ENCODE measurements at places on chromosomes 11 and 22.
A peak's percentile ranks its signal among the peaks of the same experiment; 100 is the strongest.

GRCh38 chr22:23182309-23183060, 2.2 kb downstream of the BCR start:
- peak; percentile 36 for DNase-seq

GRCh38 chr22:43349636-43350035, 6.5 kb upstream of the SCUBE1 start:
- no peak for DNase-seq

GRCh38 chr11:110293389-110293788, 3.0 kb downstream of the RDX start:
- DNase-seq, result no peak

- DNase-seq, result no peak
Measured at GRCh38 chr11:133898770-133899115, 53.4 kb upstream of the SPATA19 start.

- DNase-seq, result no peak
Measured at GRCh38 chr11:44033411-44033850, 14.3 kb upstream of the ACCSL start.

DNA sequence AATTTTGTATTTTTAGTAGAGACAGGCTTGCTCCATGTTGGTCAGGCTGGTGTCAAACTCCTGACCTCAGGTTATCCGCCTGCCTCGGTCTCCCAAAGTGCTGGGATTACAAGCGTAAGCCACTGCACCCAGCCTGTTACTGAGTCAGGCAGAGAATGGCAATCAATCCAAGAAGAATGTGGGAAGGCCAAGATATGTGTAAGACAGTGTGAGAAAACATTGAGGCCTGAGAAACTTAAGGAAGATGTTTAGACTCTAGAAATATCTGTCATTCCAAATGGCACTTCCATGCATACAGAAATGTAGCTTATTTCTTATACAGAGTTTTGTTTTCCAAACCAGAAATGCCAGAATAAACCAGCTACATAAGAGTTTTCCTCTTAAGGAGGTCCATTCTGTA, 248.5 kb downstream of the ETS1 start:
- no peak for DNase-seq

DNA sequence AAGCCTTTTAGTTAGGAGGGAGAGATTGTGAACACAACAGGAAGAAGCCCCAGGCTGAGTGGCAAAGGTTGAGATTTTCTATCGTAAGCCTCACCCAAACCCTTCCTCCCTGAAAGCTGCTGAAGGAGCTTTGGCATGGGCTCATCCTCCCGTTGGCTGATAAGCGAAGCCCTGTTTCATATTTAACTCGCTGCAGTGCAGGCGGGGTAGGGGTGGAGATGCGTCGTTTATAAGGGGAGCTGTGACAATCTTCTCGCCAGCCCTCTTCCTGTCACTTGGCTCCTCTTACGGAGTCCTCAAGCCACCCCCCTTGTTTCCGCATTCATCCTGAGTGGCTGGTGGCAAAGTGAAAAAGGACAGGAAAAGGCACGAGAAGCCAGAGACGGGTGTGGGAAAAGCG, 137.0 kb downstream of the OR4C45 start:
- no peak for DNase-seq

DNA sequence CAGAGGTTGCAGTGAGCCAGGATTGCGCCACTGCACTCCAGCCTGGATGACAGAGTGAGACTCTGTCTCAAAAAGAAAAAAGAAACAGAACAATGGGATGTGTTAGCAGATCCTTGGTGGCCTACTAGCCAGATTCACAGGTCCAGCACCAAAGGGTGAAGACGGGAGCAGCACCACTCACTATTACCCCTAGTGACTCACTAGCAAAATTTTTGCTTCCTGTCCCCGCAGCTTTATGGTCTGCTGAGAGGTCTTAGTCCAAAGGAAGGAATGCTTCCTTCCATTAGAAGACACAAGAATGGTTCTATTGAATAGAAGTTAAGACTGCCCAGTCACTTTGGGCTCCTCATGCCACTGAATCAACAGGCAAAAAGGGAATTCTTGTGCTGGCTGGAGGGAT, 35.9 kb upstream of the NUP50 start:
- no peak for DNase-seq

DNA sequence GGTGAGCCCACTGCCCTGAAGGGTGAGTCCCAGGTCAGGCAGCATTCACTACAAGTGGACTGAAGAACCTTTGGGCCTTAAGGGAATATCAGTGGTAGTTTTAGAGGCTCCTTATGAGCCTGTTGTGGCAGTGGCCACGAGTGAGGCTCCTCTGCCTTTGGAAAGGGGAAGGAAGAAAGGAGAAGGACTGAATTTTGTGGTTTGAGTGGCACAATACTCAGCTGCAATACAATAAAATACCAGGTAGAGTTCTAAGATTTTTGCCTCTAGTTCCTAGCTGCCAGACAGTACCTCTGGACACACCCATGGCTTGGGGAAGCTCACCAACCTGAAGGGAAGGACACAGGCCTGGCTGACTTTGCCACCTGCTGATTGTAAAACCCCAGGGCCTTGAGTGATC, 260.9 kb downstream of the DYNC2H1 start:
- DNase-seq, result no peak

GRCh38 chr11:85299258-85299942, 327.7 kb downstream of the DLG2 start:
- DNase-seq, result no peak

GRCh38 chr22:27474711-27475547, 326.6 kb downstream of the MN1 start:
- DNase-seq, result no peak

DNA sequence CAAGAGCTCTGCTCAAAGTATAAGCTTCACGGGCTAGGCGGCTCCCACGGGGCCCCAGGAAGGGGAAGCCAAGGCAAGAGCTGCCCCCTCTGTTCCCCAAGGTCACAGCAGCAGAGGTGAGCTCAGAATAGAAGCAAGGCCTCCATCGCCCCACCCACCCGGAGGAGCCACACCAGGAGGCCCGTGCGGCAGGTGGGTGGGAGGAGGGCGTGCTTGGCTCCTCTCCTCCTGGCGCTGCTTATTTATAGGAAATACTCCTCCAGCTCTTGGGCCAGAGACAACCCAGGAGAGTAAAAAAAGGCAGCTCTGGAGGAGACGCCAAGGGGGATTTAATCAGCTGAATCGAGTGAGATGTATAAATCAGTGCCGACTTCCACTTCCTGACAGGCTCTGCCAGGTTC, 87.8 kb downstream of the FEZ1 start:
- DNase-seq, result no peak

DNA sequence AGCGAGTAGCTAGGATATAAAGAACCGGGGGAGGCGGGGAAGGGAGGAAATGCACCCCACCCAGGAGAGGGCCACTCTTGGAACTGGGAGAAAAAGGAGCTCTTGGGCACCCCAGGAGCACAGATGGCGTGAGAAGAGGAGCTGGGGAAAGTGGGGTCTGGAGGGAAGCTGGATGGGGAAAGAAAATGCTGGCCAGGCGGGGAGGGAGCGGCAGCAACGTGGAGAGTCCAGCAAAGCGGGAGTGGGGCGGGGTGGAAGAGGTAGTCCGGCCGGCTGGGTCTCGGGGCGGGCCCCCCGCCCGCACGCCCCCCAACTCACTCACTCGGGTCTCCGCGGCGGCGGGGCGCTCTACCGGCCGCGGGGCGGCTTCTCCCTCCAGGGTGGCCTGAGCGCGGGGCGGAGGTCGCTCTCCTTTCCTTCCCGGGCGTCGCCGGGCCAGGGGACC, 522 bp downstream of the TOB2 start:
- no peak for DNase-seq

GRCh38 chr11:78790784-78791183, 216.1 kb upstream of the NARS2 start:
- no peak for DNase-seq

GRCh38 chr22:49760280-49760629, 67.4 kb downstream of the BRD1 start:
- no peak for DNase-seq

DNA sequence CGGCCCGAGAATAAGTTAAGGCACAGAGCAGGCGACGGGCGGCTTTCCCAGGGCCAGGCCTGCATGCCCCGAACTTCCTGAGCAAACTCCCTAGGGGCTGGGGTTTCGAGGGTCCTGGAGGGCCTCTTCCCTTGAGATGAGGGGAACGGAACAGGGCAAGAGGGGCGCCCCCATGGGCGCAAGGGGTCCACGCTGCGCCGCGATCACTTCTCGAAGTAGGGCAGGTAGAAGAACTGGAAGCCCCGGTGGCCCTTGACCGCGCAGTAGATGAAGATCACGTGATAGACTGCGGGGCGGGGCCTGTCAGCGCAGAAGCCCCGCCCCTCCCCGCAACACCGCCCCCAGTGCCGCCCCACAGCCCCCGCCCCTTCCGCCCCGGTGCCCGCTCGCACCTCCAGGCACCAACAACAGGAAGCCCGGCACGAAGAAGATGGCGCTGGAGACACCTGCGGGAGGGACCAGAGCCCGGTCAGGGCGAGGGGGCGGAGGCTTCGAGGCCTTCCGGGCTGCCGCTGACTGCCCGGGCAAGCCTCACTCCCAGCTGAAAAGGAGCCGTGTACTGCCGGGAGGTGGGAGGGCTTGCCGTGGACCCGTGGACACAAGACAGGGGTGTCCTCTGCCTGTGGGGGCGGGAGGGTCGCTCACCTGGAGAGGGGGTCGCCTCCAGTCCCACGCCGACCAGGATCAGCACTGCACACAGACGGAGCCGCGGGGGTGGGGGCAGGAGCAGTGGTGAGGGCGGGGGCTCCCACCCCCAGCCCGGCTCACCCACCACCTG, 4.5 kb downstream of the TMEM134 start:
- DNase-seq, result peak; percentile 91

DNA sequence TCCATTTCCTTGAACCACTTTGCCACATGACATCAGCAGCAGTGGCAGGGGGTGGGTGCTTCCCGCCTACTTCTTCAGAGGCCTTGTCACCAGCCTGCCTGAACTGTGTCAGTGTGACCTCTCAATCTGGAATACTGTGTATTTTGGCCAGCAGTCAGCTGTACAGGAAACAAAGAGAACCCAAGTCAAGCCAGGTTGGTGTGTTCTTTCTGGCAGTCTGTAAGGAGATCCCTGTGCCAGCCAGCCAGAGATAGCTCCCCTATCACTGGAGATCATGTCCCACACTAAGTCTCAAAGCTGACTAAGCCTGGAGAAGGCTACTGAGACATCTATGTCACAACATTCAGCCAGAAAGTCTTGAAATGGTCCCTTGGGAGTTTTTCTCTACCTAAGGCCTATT, 142.1 kb downstream of the TRPC6 start:
- DNase-seq, result no peak

DNA sequence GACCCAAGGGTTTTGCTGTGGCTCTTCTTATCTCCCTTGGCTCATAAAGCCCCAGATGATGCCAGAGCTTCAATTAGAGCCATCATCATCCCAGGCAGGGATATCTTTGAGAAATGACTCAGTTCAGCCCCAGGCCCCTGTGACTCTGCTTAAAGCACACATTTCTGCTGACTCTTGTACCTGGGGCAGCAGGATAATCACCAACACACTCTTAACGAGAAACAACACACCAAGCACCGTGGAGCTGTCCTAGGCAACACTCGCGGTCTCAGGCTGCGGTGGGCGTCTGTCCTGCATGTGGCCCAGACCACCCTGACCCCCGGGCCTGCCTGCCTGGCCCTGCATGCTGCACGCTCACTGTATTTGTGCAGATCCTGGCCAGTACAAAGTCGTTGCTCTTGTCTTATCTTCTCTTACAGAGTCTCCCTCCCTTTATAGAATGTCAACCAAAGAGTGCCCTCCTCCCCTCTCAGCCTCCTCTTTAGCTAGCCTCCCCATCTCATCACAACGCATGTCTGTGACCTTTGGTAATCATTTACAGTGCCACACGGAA, 114.2 kb upstream of the PARVA start:
- DNase-seq, result no peak

GRCh38 chr11:69711822-69712801, 8.3 kb upstream of the FGF19 start:
- peak; percentile 16 for DNase-seq

DNA sequence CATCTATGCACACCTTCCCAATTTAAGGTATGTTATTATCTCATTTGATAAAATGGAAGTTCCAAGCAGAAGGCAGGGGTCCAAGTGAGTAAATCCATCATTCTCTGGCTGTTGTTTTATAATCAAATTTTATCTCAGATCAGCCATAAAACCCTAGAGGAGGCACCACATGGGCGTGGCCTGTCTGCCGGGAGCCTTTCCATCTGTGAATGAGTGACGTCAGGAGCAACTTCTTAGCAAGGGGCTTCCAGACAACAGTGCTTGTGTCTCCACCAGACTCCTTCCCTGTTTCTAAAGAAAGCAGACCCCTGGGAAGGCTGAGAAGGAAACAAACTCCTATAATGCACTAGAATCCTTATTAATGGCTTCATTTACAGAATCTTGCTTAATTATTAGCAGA, 13.5 kb downstream of the SEZ6L start:
- DNase-seq, result no peak

- DNase-seq, result no peak
Measured at GRCh38 chr11:31676280-31676982, 134.7 kb downstream of the PAX6 start.

GRCh38 chr11:83941050-83941449, 654.9 kb upstream of the CCDC90B start:
- no peak for DNase-seq

GRCh38 chr11:84719935-84720577, 907.1 kb downstream of the DLG2 start:
- DNase-seq, result no peak

- no peak for DNase-seq
Measured at GRCh38 chr22:23062616-23063538, 7.4 kb upstream of the GNAZ start.

DNA sequence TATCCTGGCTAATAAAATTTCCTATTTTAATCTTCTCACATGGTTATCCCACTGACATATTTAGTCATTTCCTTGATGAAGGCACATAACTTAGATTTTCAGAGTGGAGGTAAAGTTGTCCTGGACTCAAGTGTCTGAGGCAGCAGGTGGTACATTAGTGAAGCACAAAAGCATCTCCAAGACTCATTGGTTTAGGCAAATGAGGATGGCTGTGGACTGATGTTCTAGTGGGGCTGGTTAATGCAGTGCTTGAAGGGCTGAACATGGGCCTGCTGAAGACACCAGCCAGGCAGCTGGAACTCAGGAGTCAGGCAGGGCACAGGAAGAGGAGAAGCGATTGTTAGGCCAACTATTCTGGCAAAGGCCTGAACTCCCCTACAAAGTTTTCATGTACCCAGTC, 76.3 kb upstream of the SESN3 start:
- no peak for DNase-seq

GRCh38 chr11:121793291-121793690, 322.7 kb downstream of the BLID start:
- no peak for DNase-seq

GRCh38 chr11:64933213-64933934, 2.3 kb downstream of the GPHA2 start:
- no peak for DNase-seq

- peak; percentile 23 for DNase-seq
Measured at GRCh38 chr22:17281440-17281841, 62.2 kb upstream of the ADA2 start.

All from CD4-positive, alpha-beta memory T cell (primary cell).